ENCODE measurements at places on chromosomes 3 and 15. TPM values are rescaled to one million over a fixed set of nuclear protein-coding genes. Genes with fewer than 3 reads are reported as not detected.

GOLGA8T gene
- not detected for polyA plus RNA-seq

CX3CR1 gene
- 4.1 TPM for polyA plus RNA-seq

FAM174B gene
- 35.7 TPM for polyA plus RNA-seq

TMC3 gene
- 0.14 TPM for polyA plus RNA-seq

DNA sequence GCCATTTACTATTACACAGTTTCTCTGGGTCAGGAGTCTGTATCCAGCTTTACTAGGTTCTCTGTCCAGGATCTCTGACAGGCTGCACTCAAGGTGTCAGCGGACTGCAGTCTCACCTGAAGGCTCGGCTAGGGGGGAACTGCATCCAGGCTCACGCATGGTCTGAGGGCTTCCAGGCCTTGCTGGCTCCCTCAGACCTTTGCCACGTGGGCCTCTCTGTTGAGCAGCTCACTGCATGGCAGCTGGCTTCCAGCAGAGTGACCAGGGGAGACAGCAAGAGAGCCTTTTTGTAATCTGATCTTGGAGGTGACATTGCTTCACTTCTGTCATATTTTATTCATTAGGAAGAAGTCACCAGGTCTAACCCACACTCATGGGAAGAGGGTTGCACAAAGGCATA is 152.3 kb downstream of the CACNA2D3 start:
- DNase-seq, result no peak

GRCh38 chr3:183634707-183635106 is 716 bp upstream of the KLHL24 start:
- DNase-seq, result no peak

DNA sequence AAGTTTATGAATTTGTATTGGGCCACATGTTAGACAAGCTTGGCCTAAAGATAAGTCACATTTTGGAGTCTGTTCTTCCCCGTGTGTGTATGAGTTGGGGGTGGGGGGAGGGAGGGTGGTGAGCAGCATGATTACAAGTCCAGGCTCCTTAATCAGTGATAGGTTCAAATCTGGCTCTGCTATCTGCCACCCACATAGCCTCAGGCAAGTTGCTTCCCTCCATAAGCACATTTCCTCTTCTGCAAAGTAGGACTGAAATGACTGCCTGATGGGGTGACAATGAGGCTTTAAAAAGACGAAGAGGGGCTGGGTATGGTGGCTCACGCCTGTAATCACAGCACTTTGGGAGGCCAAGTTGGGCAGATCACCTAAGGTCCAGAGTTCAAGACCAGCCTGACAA is 1.1 kb upstream of the SPATA12 start:
- DNase-seq, result no peak

DNA sequence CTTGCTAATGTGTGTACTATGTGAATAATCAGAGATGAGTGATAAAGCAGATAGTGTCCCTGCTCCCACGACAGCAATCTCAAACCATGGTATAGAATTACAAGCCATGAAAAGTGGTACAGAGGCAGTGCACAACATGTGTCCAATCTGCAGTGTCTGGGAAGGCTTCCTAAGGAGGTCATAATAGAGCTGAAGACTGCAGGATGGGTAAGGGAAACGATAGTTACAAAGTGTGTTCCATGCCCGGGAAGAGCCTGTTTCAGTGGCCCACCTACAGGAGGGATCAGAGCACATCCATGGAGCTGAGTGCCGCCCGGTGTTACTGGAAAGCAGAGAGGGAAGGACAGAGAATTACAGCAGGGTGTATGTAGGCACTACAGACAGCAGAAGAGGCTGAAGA is 48.9 kb downstream of the PAK2 start:
- no peak for DNase-seq

- DNase-seq, result no peak
These were observed 32.1 kb downstream of the POMGNT2 start for GRCh38 chr3:43073836-43074220.

GRCh38 chr3:149366941-149367840 is 10.3 kb downstream of the TM4SF1 start:
- DNase-seq, result no peak

DNA sequence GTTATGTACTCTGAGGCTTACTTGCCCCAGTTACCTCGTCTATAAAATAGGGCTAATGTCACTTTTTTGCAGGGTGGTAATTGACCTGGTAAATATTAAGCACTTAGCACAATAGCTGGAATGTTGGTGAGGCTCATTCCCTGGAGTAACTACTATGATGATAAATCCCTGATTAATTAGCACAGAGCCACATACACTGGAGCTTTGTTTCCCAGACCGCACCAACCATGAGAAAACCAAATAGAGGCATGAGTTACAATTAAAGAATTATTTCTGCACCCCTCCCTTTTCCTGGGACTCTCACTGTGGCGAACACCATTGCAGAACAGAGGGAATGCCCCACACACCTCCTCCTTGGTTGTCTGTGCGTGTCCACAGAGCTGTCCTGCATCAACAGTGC is 76.6 kb upstream of the CPOX start:
- DNase-seq, result no peak

DNA sequence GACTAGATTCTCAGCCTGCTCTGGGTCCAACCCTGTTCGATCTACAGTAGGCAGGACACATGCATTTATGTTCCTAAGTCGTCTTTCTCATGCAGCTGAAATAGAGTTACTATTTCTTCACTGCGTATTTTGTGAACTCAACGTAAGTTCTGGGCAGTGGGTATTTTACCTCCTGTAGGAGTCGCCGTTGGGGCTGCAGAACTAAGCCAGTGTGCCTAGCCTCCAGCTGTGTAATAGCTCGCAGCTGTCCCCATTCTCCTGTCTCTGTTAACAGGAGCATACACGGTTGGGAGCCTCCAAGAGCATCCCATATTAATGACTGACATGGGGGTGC is 58.4 kb upstream of the HRH1 start:
- DNase-seq, result no peak

DNA sequence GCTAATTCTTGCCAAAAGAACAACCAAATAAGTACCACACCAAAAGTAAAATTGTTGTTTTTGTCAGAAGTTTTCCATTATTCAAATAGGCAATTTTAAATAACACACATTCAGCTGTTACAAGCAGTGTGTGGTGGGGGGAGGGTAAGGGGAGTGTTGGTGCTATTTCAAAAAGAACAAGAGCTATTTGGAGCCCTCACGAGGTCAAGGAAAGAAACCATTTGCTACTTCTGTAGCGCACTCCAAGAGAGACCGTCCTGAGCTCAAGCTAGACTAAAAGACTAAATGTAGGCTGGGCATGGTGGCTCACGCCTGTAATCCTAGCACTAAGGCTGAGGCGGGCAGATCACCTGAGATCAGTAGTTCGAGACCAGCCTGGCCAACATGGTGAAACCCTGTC is 21.2 kb upstream of the IGF2BP2 start:
- no peak for DNase-seq

- no peak for DNase-seq
These were observed 283.7 kb downstream of the IL5RA start for GRCh38 chr3:2826453-2826852.

DNA sequence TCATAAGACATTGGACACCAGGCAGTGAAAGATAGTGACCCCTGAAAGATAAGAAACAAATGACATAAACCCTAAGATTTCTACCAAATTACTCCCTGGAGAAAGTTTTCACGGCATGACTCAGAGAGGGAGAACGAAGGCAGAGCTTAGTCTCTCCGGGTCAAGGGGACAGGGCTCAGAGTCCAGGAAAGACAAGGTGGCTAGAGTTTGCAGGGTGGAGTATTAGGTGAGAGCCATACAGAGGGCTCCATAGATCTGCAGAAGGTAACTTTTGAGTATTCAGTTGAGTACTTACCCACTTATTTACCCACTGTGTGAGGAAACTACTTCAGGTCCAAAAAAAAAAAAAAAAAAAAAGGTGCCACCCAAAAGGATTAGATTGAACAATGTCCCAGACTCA is 143.2 kb downstream of the C3orf70 start:
- no peak for DNase-seq

- no peak for DNase-seq
These were observed 39.0 kb downstream of the STRIT1 start for GRCh38 chr3:155254445-155254844.

DNA sequence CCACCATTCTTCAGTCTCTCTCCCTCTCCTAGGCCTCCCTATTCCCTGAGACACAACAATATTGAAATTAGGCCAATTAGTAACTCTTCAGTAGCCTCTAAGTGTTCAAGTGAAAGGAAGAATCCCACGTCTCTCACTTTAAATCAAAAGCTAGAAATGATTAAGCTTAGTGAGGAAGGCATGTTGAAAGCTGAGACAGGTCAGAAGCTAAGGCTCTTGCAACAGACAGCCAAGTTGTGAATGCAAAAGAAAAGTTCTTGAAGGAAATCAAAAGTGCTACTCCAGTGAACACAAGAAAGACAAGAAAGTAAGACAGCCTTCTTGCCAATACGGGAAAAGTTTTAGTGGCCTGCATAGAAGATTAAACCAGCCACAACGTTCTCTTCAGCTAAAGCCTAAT is 41.3 kb downstream of the PPM1L start:
- no peak for DNase-seq

DNA sequence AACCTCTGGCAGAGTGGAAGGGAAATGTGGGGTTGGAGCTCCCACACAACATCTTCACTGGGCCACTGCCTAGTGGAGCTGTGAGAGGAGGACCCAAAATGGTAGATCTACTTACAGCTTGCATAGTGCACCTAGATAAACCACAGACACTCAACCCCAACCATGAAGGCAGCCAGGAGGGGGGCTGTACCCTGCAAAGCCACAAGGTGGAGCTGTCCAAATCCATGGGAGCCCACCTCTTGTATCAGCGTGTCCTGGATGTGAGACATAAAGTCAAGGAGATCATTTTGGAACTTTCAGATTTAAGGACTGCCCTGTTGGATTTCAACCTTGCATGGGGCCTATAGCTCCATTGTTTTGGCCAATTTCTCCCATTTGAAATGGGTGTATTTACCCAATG is 20.9 kb downstream of the TP63 start:
- DNase-seq, result no peak

DNA sequence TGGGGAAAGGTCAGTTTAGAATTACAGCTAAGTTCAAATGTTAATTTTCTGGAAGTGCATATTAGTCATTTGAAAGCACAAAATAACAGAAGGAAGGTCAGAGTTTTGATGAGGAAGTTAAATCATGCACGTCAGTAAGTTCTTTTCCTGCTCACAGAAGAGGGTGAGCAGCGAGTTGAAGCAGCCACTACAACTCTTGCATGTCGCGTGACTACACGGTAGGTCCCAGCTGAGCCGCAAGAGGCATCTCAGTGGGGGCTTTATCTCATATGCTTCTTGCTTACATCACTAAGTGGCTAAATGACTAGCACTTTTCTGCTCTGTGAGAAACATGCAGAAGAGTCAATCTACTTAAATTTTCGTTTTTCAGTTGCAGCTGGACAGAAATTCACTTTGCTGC is 21.3 kb upstream of the SEC62 start:
- no peak for DNase-seq

GRCh38 chr3:107260207-107260606 is 117.0 kb upstream of the CCDC54 start:
- no peak for DNase-seq

DNA sequence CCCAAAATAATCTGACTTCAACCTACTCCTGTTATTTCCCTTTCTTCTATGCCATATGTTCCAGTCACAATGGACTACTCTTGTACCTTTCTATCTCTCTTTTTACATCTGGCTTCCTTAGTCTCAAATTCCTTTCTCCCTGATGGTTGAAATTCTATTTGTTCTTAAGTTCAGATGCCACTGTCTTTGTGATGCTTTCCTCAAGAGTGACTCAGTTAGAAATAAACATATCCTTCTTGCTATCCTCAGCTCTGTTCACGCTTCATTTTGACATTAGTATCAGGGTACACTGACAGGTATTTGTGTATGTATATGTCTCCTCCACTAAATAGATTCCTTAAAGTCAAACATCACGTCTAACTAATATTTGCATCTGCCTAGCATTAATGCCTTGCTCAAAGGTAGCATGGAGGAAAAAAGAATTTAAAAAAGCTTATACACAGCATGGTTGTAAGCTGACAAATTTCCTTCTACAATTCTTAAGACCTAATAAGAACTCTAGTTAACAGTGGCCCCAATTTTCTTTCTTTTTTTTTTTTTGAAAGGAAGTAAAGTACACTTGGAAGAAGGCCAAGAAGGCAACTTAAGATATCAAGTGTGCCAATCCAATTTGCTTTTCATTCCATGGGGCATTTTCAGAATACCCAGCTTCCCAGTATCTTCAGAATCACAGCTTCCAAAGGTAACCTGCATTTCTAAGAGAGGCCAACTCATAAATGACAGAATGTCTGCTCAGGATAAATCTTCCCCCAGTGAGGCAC is 58.0 kb downstream of the CHAC1 start:
- no peak for DNase-seq

- DNase-seq, result no peak
These were observed 28.7 kb upstream of the PLOD2 start for GRCh38 chr3:146189519-146190173.

DNA sequence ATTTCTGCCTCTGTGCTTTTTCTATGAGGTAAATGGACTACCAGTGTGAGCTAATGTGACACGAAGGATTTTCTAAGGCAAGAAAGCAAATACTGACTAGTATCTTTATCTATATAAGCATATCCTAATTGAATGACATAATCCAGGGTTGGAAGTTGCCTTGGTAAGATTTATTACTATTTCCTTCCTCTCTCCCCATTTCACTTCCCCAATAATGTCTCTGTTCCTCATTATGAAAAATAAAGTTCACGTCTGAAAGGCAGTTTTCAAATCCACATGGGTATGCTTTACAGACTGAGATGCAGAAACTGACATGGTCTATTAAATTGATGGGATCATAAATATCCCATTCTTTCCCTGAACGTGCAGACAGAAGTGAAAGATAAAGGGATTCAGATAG is 86.0 kb downstream of the DTWD1 start:
- no peak for DNase-seq

GRCh38 chr3:17542591-17542990 is 199.8 kb downstream of the TBC1D5 start:
- DNase-seq, result no peak

- DNase-seq, result no peak
These were observed 7.6 kb upstream of the KLF15 start for GRCh38 chr3:126364731-126365301.

DNA sequence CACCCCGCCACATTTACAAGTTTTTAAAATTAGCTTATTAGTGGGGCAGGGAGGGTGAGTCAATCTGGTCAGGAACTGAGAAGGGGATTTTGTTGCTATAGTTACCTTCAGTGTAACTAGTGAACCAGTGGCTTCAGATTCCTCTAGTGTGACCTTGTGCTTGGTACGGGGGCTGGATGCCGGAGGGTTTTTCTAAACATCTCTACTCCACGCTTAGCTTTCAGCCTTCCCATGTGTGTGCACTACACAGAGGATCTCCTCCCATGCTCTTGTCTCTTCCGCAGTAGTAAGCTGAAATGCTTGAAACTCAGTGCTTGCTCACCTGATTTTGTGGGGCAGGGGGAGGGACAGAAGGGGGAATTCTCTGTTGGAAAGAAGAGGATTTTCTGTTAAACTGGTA is 67.9 kb upstream of the AKAP13 start:
- no peak for DNase-seq

GRCh38 chr3:8705575-8705974 is 28.0 kb upstream of the CAV3 start:
- no peak for DNase-seq

- DNase-seq, result no peak
These were observed 306.4 kb upstream of the CNTN3 start for GRCh38 chr3:74920721-74921350.

Data from left renal pelvis (tissue), 4 donors.